RPMI7951 (cell line): ENCODE measurements at places on chromosomes 1 and 21.

GRCh38 chr1:92372164-92372563 is 73.3 kb downstream of the RPAP2 start:
- DNase-seq = no peak

DNA sequence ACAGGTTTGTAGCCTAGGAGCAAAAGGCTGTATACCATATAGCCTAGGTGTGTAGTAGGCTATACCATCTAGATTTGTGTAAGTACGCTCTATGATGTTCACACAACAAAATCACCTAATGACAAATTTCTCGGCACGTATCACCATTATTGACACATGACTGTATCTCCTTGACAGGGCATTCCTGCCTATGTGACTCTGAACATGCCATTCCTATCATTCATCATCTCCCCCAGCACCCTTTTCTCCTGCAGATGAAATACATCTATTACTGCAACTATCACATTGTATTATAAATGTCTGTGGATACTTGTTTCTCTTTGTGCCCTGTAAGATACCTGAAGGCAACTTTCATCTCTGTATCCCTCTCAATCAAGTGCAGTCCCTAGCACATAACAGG is 29.9 kb downstream of the TP53BP2 start:
- peak; percentile 13 for DNase-seq

DNA sequence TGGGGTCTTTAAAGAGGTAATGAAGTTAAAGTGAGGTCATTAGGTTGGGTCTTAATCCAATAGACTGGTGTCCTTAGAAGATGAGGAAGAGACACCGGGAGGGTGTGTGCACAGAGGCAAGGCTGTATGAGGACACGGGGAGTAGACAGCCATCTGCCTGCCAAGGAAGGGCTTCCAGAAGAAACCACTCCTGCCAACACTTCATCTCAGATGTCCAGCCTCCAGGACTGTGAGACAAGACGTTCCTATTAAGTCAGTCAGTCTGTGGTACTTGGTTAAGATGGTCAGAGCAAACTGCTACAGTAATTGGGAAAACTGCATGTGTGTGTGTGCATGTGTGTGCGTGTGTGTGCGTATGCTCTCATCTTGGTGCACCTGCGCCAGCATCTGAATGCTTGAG is 77.1 kb downstream of the RYR2 start:
- DNase-seq = no peak

DNA sequence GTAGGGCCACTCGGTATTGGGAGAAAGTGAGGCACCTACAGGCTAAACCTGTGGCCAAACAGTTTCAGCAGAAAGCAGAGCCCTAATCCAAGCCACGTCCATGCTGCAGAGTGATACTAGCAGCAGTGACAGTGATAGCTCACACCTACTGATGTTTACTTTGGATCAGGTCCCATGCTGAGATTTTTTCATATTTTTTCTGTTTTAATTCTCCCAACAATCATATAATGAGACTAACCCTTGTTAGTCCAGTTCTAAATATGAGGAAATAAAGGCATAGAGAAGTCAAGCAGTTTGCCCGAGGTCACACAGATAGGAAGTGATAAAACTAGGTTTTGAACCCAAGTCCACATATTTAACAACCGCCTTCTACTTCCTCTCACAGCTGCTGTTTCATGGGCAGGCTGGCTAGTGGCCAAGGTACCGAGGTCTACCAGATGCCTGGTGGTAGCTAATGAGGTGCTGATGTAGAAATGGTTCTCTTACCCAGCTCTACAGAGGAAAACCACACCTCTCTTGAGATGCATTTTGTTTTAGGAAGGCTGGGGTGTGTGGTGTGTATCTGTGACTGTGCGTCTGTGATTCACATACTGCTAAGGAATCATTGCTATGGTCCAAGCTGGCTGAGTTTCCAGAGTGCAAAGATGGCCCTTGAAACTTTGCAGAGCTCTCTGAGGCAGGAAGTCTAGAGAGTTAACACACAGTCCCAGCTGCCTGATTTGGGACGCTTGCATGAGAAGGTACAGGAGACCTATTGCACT is 80.3 kb upstream of the ARTN start:
- peak; percentile 98 for DNase-seq

DNA sequence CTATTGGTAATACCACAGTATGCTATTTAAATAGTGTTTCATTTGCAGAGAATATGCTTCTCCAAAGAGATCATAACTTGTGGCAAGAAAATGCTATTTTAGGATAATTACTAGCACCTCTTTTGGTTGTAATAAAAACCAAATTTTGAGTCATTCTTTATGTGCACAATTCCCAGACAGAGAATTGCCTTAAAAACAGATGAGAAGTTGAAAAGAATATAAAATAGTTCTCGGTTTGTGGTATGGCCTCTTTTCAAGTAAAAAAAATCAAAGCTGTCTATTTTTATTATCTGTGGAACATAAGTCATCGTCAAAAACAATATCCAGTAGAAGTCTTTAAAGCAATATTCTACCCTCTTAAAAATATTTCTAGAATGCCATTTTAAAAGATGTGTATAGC is 185.9 kb downstream of the GREM2 start:
- peak; percentile 10 for DNase-seq

DNA sequence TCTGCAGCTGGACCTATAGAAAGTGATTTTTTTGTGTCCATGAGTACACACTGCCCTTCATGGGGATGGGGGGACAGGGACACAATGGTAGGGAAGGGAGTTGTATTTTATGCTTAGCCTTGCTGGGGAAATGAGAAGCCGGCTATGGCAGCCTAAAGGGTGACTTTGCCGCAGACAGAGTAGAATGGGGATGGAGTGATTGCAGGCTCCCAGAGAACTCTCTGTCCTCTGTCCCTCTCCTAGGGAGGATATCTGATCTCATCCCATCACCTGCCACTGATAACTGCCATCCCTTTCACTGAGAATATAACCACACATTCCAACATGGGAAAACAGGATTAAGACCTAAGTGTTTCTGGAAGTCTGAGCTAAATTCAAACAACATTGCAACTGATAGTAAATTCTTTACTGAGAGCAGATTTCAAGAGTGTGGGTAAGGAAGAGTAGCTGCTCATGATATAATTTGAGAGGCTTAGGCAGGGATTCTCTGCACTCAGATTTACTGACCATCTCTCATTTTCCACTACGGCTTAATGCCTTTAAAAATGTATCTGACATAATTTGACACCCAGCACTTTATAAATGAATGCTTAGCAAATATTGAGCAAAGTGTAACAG is 13.9 kb downstream of the SH2D1B start:
- DNase-seq = no peak

DNA sequence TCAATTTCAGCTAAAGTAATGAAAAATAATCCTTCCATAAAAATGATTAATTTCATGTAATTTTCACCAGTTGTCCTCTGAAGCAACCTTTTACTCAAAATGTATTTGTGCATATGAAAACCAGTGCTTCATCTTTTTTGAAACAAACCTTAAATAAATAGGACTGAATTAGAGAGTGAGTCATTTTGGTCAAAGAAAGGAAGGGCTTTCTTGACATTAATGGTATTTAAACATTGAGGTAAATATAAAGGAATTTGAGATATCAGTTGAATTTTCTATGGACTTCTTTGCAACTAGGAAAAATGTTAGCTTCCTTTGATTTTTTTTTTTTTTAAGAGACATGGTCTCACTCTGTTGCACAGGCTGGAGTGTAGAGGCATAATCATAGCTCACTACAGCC is 38.7 kb downstream of the SNX7 start:
- no peak for DNase-seq

DNA sequence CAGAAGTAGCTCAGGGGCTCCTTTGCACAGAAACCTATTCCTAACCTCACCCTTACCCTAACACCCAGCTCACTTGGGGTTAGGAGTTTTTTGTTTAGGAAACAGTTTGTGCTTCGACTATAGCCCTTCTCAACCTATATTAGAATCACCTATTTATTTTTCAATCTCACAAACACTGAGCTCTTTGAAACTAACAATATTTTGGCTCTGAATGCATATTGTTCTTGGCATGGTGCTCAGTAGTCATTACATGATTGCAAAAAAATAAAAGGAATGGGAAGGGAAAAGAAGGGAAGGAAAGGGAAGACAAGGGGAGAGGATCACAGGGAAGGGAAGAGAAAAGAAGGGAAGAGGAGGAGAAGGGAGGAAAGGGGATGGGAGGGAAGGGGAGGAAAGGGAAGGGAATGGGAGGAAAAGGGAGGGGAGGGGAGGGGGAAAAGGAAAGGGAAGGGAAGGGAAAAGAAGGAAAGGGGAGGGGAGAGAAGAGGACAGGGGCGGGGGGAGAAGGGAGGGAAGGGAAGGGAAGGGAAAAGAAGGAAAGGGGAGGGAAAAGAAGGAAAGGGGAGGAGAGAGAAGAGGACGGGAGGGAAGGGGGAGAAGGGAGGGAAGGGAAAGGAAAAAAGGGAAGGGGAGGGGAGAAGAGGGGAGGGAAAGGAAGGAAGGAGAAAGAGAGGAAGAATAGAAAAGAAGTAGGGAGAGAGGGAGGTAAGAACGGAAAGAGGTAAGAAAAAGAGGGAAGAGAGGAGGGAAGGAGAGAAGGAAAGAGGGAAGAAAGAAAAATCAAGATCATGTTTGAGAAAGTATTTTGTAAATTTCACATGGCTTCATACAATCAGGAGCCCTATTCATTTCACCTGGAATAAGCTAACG is 484.1 kb upstream of the NFIA start:
- no peak for DNase-seq

DNA sequence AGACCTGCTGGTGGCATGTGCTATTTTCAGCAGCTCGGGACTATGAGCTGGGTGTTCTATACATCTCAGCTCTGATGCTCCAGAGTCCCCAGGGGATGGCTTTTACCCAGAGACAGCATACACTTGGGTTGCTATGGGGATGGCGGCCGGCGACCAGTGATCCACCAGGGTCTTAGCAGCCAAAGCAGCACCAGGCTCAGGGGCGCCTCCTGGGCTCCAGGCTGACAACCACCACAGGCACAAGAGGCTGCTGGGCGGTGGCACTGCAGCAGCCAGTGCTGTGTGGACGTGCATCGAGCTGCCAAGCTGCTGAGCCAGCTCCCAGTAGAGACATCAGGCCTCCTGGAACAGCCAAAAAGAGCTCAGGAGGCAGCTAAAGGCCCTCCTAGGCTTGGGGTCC is 37.6 kb upstream of the CLSTN1 start:
- DNase-seq = no peak

DNA sequence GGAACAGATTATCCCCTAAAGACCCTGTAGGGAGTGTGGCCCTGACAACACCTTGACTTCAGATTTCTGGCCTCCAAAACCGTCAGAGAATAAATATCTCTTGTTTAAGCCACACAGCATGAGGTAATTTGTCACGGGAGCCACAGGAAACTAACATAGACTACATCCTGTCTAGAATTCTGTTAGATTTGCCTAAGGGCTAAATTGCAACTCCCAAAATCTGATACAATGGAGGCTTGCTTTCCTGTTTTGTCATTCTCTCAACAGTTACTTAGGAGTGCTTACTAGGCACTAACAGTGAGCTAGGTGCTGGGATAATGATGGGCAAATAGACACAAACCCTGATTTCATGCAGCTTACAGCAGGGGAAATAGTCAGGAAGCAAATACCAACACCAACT is 141.6 kb downstream of the MIS18A start:
- DNase-seq = peak; percentile 82

DNA sequence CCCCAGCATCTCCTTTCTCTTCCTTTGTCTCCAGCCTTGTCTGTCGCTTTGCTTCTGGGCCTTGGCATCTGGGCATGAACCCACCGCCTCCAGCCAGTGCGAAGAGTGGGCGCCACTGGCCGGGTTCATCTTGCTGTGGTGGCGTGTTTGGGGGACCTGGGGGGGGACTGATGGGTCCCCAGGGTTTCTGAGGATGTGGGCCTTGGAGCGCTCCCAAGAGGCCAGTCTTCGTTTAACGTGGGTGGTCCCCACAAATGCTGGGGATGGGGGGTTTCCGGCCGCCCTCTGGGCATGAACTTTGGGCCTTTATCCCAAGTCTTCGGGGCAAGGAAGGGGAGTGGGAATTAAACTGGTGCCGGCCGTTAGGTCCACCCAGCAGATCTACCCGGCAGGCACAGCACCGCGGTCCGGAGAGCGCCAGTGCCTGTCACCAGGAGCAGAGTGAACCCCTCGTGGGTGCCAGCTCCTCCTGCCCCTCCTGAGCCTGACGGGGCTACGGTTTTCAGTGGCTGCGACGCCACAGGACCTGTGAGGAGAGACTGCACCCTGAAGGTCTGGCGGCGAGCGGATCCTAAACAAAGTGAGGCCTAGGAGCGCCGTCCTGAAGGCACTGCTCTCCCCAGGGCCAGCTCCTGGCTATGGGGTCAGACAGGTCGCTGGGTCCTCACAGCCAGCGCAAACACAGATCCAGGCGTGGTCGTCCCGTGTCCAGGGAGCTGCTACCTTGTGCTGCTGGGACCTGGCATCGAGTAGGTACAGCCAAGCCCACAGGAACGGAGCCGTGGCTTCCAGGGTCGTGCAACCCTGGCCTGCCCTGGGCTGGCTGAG is 12.1 kb upstream of the C1orf174 start:
- DNase-seq = no peak

DNA sequence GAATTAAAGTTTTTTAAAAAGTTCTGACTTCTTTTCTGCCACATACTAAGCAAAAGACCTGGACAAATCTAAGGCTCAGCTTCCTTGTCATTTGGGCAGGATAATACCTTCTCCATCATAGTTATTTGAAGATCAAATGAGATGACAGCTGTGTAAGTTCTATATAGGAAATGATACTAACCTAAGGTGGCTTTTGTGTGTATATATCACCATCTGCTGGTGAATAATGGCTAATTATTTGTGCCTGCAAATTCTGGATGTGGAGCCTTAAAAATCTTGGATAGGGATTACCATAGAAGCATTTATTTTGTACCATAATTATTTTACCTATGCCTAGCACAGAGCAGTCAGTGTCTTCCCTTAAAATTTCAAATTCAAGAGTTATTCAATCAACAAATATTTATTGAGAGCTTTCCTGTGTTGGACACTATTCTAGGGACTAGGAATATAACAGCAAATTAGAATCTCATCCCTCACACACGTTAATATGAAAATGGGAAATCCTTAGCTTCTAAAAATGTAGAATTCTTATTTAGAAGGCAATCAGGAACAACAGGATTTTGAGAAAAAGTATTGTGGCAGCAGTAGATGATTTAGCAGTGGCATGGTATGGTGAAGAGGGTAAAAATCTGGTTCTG is 89.8 kb downstream of the TMEM200B start:
- peak; percentile 48 for DNase-seq

DNA sequence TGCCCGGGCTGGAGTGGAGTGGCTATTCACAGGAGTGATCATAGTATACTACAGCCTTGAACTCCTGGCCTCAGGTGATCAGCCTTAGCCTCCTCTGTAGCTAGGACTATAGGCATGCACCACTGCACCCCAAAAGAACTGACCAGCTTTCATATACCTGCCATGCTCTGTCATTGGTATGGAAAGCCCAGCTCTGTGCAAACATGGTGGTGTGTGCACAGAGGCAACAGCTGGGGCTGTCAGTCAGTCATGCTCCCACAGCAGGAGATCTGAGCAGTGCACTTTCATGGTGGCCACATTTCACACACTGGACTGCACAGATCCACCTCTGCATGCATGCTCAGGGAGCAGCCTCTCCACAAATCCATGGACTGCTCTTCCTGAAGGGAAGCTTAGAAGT is 8.8 kb upstream of the JAK1 start:
- no peak for DNase-seq

- no peak for DNase-seq
Observed at GRCh38 chr1:40880813-40881549, 18.8 kb upstream of the CITED4 start.
